ENCODE measurements at places on chromosomes 1 and 21.
A peak's percentile ranks its signal among the peaks of the same experiment; 100 is the strongest.

DNA sequence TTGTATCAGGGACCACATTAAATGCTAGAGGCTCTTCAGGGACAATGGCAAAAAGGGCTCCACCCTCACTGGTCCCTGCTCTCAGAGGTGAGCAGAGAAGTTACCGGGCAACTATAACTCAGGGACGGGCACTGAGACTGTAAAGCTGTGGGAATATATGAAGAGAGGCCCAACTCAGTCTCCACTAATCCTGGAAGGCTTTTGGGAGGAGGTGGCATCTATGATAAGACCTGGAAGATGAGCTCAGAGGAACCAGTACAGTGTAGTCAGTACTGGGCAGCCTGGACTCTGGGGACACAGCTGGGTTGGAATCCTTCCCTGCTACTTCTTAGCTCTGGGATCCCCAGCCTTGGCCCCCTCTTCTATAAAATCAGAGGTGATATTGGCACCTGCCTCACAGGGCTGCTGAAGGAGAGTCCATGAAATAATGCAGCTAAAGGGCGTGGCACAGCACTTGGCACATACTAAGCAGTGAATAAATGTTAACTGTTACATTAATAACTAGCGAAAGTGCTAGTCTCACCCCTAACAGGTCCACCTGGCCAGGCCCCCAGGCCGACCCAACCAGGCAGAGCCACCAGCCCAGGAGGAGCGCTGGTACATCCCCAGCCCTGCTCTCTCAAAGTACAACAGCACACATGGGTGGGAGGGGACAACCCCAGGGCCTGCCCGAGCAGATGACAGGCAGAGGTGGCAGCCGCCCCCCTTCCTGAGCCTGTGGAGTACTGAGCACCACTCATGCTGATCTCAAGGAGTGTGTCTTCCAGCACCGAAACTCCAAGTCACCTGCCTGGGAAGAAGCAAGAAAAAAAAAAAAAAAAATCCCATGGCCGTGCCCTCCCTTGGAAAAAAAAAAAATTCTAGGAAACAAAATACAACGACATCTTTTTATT is 62.7 kb downstream of the CASZ1 start:
- DNase-seq, result no peak

DNA sequence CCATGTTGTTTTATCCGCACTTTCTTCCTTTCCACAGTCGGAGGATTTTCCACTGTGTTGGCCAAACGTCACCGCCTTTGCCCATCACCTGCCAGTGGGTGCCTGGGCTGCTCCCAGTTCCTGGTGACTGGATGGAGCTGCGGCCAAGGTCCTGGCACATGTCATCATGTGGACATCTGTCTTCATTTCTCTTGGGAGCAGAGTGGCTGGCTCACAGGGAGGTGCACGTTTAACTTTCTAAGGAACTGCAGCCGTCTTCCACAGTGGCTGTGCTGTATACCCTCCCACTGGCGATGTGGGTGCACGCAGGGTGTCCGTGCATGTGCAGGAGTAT is 19.5 kb upstream of the RNF223 start:
- DNase-seq, result no peak

- no peak for DNase-seq
Observed at GRCh38 chr1:207935166-207935583, 24.2 kb upstream of the CD34 start.

- DNase-seq, result peak; percentile 27
Observed at GRCh38 chr1:61951731-61952580, 209.7 kb downstream of the PATJ start.

- peak; percentile 54 for DNase-seq
Observed at GRCh38 chr1:1371746-1372711, 3.0 kb downstream of the AURKAIP1 start.

DNA sequence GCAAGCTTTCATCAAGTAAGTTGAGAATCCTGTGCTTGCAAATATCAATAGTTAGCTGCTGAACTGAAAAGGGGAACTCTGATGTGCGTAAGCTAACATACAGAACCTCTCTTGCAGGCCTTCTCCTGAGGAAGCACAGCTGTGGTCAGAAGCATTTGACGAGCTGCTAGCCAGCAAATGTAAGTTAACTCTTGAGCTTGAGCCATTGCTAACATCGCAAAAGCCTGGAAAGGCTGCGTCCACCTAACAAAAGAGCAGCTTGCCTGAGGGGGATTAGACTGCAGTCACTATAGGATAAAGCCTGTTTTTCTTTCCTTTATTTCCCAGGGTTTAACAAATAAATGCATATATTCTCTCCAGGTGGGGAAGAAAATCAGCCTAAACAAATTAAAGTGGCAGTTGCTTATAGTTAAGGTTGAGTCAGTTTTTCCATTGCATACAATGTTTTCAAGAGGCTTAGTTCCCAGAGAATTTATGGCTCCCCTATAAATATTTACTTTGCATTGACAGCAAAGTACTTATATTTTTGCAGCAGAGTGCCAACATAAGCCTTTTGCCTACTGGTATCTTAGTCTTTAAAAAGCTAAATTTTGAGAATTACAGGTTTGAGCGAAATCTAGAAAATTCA is 1.5 kb downstream of the RGS2 start:
- DNase-seq, result peak; percentile 54

DNA sequence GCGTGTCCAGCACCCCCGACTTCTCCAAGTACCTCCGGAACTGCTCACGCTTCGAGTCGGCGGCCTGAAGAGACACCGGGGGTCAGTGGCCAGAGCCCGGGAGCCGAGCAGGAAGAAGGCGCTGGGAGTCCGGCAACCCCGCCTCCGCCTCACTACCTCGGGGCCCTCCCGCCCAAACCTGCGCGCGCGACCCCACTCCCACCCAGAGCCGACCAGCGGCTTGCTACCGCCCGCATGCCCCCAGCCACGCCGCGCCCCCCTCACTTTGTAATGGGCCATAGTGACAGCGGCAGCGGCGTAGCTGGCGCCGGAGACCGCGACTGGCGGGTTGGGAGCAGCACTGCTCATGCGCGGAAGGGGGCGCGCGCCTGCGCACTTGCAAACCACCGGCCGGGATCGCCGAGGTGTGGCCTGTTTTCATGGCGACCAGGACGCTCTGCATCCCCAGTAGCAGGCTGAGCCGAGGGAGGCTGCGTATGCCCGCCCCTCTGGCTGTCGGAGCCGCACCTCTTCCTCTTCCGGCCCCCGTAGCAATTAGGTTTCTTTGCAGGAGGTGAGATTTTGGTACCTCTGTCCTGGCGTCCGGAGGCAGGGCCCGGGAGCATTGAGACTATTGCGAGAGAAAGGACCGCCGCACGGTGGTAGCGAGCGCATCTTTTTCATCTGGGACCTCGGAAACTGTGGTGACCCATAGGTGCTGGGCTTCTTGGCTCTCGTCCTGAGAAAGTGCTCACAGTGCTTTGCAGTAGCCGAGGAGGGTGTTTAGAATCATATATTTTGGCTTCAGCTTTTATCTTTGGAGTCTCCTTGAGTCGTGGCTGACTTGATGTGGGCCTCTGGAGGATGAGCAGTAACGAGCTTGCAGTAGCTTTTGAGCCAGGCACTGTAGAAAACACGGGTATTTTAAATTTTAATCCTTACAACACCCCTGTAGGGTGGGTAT is at the start of gene MYCBP:
MYCBP (minus strand) TSS at position 322 of the 943 bp plus-strand sequence; CDS start at position 279, 43 bp downstream.
- peak; percentile 94 for DNase-seq

DNA sequence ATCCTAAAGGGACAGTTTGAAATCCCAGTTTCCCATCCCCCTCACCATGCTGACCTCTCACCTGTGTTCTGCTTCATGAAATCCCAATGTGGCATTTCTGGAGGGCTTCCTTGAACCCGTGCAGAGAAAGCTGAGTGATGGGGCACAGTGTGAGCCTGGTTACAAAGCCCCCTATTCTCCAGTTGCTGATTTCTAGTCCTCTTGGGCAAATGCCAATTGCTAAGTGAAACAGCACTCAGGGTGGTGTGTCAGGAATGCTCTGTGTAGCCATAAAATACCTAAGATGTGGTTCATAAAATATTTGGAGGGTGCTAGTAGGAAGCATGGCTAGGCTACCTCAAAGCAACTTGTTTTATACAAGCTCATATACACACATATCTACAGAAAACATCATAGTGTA is 32.0 kb downstream of the SUSD4 start:
- DNase-seq, result peak; percentile 51

GRCh38 chr1:17624611-17625233 is 85.2 kb downstream of the ARHGEF10L start:
- DNase-seq, result peak; percentile 68

GRCh38 chr21:45354970-45355369 is 50.0 kb upstream of the COL18A1 start:
- no peak for DNase-seq

DNA sequence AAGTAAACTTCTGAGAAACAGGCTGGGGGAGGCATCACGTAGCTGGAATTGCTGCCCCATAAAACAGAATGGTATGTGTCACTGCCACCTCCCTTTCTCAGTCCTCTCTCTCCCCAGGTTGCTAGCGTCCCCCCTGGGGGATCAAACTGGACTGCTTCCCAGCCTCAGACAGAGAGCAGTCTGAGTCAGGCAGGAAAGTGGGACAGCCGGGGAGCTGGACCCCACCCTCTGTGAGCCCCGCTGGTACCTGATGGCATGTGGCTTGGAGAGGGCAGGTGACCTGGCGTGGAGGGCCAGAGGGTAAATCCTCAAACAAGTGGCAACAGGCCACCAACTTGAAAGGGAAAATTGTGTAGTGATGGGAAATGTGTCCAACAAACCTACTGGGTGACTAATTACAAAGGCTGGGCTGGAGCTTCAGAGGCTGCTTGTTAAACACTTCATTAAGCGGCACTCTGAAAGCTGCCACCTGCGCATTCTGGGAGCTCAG is 1.0 kb upstream of the SFN start:
- peak; percentile 16 for DNase-seq

GRCh38 chr1:153903841-153904455 is 18.8 kb downstream of the GATAD2B start:
- DNase-seq, result peak; percentile 69

DNA sequence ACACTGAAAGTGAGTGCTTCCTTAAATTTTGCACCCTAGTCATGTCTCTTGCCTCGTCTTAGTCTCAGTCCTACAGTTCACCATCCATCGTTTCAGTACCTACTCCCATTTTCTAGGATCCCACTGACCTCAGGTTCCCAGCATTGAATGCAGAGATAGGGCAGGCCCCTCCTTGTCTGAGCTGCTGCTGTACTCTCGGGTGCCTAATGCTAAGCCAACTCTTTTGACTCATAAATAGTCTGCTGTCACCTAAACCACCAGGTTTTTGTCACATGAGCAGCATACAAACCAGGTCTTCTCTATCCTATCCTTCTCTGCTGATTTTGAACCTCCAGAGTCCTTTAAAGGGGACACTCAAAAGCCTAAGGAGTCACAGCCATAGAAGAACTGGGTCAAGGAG is 3.0 kb downstream of the ARHGAP30 start:
- no peak for DNase-seq

- DNase-seq, result no peak
Observed at GRCh38 chr1:171495444-171495843, 10.1 kb downstream of the PRRC2C start.

- no peak for DNase-seq
Observed at GRCh38 chr1:9406111-9406510, 113.4 kb downstream of the SPSB1 start.

DNA sequence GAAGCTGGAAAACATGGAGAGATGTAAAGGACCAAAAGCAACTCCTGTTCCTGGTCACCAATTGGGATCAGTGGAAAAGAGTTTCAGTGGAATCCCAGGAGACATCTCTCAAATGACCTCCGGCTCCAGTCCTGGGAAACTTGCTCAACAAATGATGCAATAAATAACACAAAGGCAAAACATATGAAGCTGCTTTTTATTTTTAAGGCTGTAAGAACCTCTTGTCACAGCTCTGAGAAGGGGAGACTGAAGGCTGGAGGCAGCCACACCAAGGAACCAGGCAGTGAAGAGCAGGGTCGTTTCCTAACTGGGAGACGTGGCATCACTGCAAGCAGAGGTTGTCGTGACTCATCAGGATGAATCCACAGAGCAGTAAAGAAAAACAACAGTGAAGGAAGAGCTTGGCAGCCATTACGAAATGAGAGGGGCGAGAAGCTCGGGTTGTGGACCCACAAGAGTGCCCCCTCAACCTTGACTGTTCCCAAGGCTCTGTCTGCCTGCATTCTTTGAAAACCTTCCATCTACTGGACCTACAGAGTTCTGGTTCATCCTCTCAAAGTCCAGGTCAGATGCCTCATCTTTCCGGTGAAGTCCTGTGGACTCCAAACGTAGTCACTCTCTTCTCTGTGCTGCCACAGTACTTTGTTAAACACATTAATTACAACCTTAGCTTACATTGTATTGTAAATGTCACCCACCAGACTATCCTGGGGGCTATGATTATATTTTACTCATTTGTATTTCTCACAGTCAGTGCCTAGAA is 32.1 kb downstream of the JAK1 start:
- peak; percentile 79 for DNase-seq

DNA sequence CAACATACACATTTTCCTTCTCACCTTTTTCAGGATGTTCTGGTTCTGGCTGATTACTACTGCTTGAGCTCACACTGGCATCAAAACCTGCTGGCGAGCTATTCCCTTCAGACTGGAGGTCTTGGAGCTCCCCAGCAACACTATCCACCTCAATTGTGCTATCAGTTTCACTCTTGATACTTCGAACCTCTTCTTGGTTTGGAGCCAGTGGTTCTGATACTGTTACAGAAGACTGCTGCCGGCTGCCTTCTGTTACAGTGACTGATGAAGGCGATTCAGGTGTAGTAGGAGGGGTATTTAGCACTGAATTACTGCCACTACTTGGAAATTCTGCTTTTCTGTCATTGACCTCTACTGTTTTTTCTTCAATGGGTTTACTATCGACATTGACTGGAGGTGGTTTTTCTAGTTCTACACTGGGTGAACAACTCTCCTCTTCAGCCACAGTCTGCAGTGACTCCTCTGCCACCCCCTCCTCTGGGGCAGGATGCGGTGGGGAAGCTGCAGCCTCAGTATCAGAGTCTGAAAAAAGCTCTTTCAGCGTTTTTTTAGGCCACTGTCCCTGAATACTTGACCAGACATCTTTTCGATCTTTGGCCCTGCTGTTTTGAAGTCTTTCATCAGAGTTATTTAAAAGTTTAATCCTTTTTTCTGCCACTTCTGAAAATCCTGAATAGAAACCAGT is 20.7 kb upstream of the RBM34 start:
- DNase-seq, result no peak

DNA sequence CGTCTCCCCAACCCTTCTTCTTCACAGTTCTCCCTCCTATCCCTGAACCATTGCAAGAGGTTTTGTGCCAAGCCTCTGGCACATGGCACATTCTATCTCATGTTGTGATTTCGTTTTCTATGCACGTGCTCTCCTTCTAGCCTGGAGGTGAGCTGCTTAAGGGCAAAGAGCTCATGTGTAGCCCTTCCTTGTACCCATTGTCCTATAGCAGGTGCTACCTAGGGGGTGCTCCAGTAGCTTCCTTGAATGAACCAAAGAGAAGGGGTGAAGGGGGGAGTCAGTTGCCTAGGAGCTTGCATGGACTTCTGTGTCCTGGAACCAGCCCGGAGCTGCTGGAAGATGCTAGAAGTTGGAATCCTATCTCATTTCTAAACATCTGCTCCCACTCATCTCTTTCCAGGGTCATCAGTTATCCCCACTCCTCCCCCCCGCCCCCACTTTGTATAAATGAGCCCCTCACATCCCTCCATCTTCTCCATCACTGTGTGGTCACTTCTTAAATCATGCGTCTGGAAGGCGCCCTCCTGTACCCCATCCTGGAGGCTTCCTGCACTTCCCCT is 535 bp upstream of the DISC1 start:
- DNase-seq, result no peak

All from fibroblast of the aortic adventitia (primary cell).